Heart right ventricle (tissue), 16 donors: ENCODE measurements at places on chromosomes 2 and 18. TPM values are rescaled to one million over a fixed set of nuclear protein-coding genes. Genes with fewer than 3 reads are reported as not detected.

- no peak for DNase-seq
Measured at GRCh38 chr2:71121479-71121878, 8.6 kb downstream of the MCEE start.

GRCh38 chr2:120944575-120944974 lies 208.9 kb downstream of the GLI2 start:
- no peak for DNase-seq

GRCh38 chr2:227759411-227760118 lies 13.9 kb downstream of the SCYGR8 start:
- no peak for DNase-seq

DNA sequence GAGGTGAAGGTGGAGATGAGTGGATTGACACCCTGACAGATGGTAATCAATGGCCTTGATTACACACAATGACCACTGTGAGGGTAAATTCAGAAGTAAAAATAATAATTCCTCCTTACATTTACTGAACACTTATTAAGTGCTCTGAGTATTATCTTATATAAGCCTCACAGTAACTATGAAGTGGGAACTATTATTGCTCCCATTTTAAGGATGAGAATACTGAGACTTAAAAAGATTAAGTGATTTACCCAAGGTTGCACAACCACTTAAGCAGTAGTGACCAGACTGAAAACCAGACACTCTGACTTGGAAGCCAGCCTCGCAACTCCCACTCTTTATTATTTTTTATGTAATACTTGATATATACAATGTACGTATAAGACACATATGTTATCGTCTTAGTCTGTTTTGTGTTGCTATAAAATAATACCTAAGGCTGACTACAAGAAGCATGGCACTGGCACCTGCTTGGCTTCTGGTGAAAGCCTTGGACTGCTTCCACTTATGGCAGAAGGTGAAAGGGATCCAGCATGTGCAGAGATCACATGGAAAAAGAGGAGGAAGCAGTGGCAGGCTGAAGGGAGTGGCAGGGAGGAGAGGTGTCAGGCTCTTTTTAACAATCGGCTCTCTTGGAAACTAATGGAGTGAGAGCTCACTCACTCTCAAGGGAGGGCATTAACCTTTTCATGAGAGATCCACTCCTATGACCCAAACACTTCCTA lies 41.5 kb upstream of the C1D start:
- DNase-seq, result no peak

- no peak for DNase-seq
Measured at GRCh38 chr2:136422512-136422911, 304.6 kb upstream of the CXCR4 start.

TXNDC9 gene
- total RNA-seq, result 21.5 TPM

CPO gene
- not detected for total RNA-seq
